Type B pancreatic cell (in vitro differentiated cells): ENCODE measurements at places on chromosomes 5 and 9.

- DNase-seq: no peak
Measured at GRCh38 chr9:114785866-114786650, 19.8 kb downstream of the TNFSF15 start.

- DNase-seq: no peak
Measured at GRCh38 chr9:37715991-37716505, 37.6 kb upstream of the TRMT10B start.

DNA sequence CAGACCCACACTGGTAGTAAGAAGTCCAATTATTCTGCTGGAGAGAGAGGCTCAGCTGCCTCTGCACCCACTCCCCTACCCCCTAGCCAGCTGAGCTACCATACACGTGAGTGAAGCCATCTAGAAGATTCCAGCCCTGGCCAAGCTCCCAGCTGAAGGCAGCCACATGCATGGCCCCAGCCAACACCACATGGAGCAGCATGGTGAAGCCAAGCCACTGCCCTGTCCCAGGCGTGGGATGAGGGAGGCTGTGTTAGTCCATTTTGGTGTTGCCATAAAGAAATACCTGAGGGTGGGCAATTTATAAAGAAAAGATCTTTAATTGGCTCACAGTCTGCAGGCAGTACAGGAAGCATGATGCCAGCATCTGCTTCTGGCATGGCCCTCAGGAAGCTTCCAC, 20.0 kb upstream of the VDAC1 start:
- no peak for DNase-seq

- no peak for DNase-seq
Measured at GRCh38 chr9:121399883-121400607, 30.0 kb upstream of the STOM start.

DNA sequence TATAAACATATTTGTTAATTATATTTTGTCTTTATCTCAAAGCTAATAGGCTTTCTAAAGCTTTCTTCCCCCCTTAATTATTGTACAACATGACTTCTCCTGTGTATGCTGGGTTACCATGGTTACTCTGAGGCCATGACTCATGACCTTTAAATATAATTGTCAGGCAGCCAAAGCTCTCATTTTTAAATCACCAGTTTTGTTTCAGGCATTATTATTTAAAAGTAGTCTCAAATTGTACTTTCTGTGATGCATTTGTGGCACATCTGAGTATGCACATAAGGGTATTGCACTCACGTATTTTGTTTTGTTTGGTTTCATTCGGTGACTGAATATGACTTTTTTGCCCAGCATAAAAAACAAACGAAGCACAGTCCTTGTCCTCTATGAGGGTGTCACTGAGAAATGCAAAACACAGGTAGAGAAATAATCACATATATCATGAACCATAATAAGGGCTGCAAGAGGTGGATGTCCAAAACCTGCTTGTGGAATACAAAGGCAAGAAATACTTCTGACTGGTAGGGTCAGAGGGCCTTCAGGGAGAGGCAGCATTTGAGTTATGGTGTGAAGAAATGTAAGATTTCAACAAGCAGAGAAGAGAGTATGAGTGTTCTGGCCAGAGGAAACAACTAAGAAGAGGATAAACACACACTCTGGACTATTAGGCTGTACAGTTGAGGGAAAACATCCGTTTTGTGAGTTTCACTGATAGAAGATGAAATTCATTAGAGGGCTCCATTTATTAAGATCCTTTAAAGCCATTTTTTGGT, 2.1 kb downstream of the CCDC192 start:
- DNase-seq: no peak

GRCh38 chr9:14321517-14322130, 7.7 kb upstream of the NFIB start:
- DNase-seq: no peak

DNA sequence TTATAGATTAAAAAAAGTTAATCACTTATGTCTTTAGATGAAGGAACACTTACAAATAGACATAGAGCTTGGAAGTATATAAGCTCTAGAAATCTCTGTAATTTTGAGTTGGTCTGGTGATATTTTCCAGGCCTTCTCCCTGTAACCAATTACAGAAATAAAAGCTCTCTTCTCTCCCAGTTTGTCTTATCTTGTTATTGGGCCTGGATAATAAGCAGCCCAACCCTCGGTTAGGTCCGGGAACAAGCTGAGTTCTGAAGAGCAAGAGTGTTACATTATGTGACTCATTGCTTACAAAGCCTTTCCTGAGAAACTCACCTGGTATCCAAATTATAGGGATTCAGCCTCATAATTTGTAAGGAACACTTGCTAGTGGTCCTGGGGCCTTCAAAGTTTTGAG, 1146.2 kb downstream of the CDH9 start:
- DNase-seq: no peak

GRCh38 chr9:121714075-121714705, 62.8 kb downstream of the DAB2IP start:
- DNase-seq: no peak

GRCh38 chr5:109567374-109568044, 122.2 kb upstream of the MAN2A1 start:
- DNase-seq: no peak

DNA sequence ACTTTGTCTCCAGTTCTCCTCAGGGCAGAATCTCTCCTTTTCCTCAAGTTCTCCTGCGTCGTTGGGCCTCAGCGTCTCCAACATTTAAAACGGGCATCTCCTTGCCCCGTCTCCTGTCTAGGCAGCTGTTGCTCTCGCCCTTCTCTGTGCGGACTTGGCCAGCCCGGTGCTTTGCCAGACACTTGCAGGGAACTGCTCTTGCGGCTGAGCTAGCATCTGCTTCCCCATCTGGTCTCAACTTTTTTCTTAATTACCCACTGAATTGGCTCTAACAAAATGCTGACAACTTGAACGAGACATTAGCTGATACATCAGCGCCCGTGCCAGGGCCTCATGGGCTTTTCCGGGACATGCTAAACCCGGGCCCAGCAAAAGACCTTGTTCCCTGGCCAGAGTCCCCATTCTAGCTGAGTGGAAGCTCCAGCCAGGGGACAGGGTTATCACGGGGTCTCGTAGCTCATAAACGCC, 25.1 kb downstream of the ZNF618 start:
- no peak for DNase-seq

DNA sequence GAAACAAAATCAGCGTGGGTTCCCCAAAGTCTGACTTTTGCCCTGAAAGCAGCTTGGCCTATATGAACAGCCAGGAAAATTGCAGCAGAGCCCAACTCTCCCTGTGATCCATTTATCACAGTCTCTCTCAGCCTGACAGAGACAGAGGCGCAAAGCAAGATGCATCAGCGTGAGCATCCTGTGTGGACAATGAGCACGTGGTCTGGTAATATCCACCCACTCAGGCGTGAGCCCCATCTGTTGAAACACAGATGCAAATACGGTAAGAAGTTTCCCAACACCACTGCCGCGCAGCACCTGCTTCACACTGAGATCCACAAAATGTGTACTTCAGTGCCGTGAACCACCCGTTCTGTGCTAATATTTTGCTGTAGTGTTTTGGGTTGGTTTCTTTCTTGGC, 114.6 kb downstream of the MRPL36 start:
- DNase-seq: no peak
